Activated naive CD4-positive, alpha-beta T cell treated with anti-CD3 and anti-CD28 coated beads for 36 hours (primary cell): ENCODE measurements at places on chromosomes 1 and 21.

DNA sequence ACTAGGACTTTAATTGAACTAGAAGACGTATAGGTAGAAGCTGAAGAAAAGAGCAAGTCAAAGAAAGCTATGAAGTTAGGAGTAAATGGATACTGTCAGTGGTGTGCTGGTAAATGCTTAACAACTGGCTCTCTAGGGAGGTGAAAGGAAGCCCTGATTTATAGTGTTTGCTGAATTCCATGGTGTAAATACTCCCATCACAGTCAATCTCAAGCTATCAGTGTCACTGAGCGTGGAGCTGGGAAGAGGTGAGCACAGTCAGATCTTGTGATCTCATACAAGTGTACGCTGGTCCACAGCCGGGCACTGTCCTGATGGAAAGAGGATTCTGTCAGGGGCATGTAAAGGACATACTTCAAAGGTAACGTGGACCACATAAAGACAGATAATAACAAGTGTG is 28.3 kb downstream of the ELAPOR1 start:
- H3K36me3 ChIP-seq = no peaks in the 10 kb centered on the region
- no peaks in the 10 kb centered on the region for H3K4me1 ChIP-seq
- no peak for DNase-seq
- no peak overlapping the region for H3K4me3 ChIP-seq
- no peak overlapping the region for H3K27ac ChIP-seq
- no peaks in the 10 kb centered on the region for H3K27me3 ChIP-seq

DNA sequence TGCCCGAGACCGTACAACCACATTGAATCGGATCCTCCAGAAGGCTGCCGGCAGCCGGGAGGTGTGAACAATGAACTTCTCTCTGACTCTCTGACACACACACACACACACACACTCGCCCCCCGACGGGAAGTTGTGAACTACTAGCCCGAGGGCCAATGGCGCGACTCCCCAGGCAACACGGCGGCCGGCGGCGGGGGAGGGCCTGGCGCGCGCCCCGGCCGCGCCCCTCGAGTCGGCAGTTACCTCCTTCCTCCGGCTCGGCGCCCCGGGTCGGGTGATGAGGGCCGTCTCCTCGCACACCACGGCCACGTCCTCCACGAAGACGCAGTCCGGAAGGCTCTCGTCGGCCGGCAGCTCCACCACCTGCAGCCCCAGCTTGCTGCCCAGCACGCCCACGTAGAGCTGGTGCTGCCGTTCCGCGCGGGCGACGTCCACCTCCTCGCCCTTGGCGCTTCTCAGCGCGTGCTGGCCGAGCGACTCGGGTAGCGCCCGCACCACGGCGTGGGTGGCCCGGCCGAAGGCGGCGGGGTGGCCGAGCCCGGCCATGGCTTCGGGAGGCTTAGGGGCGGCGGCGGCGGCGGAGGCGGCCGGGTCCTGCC is 361 bp downstream of the DDAH1 start:
- H3K36me3 ChIP-seq = no peaks in the 10 kb centered on the region
- peaks cover 65% of the 10 kb centered on the region for H3K27me3 ChIP-seq
- peak overlapping the region; percentile 54 for H3K4me3 ChIP-seq
- DNase-seq = peak; percentile 54

DNA sequence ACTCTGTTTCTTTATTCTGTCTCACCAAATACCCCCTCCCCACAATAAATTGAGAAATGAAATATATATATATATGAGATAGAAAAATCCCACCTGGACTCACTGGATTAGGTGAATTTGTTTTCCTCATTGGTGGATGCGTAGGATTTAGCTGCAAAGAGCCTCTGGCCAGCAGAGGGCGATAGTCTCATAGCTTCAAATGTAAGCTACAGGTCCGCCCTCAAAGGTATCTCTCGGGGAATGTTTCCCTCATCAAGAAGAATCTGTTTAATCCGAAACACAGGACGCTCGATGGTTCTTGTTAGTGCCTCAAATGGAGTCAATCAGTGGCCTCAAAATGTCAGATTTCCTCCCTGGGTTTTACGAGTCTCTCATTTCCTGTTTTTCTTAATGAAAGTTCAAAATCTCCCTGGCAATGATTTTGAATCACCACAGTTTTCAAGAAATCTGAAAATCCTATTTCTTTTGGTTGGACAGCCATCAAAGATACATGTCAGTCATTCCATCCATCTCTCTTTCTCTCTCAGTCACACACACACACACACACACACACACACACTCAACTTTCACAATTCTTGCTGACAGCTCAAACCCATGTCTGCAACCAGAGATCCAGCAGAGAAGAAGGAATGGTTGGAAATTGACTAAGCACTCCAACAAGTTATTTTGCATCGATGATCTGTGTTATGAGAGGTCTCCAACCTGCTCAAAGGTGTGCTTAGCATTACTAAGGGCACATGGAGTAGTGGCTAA is 13.9 kb upstream of the CAMK1G start:
- peak; percentile 90 for DNase-seq
- H3K27me3 ChIP-seq = peaks cover 11% of the 10 kb centered on the region

- H3K27ac ChIP-seq = peak overlapping the region; percentile 98
- H3K4me1 ChIP-seq = peaks cover 59% of the 10 kb centered on the region
- peak; percentile 77 for DNase-seq
These were observed 45.4 kb downstream of the S100B start for GRCh38 chr21:46559291-46559983.

DNA sequence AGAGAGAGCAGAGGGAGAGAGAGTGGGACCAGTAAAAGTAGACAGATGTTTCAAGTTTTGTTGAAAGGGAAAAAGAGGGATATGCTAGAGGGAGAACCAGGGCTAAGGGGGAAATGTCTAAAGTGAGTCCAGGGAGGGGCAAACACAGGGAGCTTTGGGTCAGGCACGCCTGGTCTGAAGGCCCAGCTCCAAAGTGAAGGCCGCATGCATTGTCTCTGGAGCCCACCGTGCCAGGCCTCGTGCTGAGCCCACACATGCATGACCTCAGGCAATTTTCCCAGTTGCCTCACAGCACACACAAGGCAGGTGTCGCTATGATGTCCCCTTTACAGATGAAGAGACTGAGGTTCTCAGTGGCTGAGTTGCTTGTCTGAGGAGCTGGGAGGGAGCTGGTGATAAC is 16.0 kb downstream of the KIF17 start:
- peaks cover 3% of the 10 kb centered on the region for H3K4me1 ChIP-seq
- no peak for DNase-seq
- no peaks in the 10 kb centered on the region for H3K27me3 ChIP-seq
- no peaks in the 10 kb centered on the region for H3K36me3 ChIP-seq
- no peak overlapping the region for H3K4me3 ChIP-seq
- no peak overlapping the region for H3K27ac ChIP-seq

DNA sequence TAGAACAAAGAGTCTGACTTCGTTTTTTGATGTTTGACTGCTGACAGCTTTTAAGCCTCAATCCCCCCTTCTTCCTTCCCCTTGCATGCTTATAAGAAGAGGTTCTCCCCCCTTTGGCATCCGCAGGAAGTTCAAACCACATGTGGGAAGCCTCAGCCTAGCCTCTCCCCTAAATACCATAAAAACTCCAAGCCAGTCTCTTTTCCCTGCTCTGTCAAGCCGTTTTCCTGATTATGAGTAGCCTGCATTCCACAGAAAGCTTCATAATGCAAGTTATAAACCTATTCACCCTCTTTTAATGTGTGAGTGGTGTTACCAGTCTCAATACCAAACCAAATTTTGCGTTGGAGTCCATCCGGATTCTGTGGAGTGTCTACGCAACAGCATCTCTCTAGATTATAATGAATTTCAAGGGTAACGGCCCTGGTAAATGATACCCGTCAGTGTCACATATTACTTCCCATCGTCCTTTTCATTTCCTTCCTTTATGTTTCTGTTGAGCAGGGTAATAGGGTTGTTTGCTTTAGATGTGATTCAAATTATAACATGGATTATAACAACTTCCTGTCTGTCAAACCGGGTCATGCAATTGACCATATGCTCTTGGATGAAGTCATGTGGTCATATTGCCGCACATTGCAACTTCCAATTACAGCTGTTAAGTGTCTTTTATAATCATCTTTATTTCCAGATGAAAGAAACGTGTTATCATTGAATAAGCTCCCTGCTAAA is 717.5 kb downstream of the RWDD3 start:
- no peak overlapping the region for H3K4me3 ChIP-seq
- no peaks in the 10 kb centered on the region for H3K4me1 ChIP-seq
- H3K27me3 ChIP-seq = no peaks in the 10 kb centered on the region
- DNase-seq = no peak
- H3K27ac ChIP-seq = no peak overlapping the region

GRCh38 chr1:155272466-155273342 is 600 bp downstream of the CLK2 start:
- peak overlapping the region; percentile 93 for H3K27ac ChIP-seq
- peaks cover 35% of the 10 kb centered on the region for H3K36me3 ChIP-seq
- H3K4me1 ChIP-seq = peaks cover 42% of the 10 kb centered on the region
- H3K4me3 ChIP-seq = peak overlapping the region; percentile 94
- H3K27me3 ChIP-seq = no peaks in the 10 kb centered on the region

DNA sequence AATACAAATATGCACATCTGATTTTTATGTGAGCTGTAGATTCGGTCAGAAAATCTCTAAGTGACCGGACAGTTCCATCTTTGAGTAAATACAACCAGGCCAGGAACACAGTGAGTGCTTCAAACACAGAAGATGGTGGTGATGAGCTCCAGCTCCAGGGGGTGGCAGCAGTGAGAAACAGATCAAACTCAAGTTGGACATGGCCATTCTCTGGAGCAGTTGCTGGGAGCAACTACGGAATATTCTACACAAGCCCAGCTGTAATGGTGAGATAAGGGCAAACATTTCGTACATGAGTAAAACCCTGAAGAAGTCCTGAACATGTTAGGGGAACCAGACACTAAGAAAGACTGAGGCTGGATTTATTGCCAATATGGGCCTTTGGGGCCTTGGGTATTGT is 100.7 kb downstream of the BARHL2 start:
- DNase-seq = peak; percentile 19
- H3K27me3 ChIP-seq = peaks cover 8% of the 10 kb centered on the region
- H3K27ac ChIP-seq = no peak overlapping the region
- no peaks in the 10 kb centered on the region for H3K4me1 ChIP-seq
- H3K4me3 ChIP-seq = no peak overlapping the region

- H3K4me1 ChIP-seq = peaks cover 25% of the 10 kb centered on the region
- no peak for DNase-seq
- H3K4me3 ChIP-seq = no peak overlapping the region
These were observed 53.6 kb downstream of the ERI3 start for GRCh38 chr1:44301442-44301841.

DNA sequence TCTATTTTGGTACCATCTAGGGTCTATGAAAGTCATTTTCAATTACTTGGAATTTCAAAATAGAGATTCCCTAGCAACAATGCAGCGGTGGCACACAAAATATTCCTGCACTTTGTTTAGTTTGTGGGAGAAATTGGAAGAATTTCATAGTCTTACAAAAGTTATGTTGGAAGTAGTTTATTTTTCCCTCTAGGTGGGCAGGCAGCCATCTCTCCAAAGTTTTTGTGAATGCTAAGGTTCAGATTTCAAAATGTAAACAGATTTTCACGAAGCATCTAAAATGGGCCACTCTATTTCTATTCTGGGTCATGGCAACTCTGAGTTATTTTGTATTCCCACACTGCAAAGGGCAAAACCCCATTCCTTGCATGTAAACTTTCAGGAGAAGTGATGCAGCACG is 8.0 kb downstream of the SMCP start:
- peaks cover 7% of the 10 kb centered on the region for H3K27me3 ChIP-seq
- no peak for DNase-seq
- no peaks in the 10 kb centered on the region for H3K4me1 ChIP-seq
- H3K27ac ChIP-seq = no peak overlapping the region
- no peaks in the 10 kb centered on the region for H3K36me3 ChIP-seq
- H3K4me3 ChIP-seq = no peak overlapping the region

GRCh38 chr21:41680444-41681347 is 86.2 kb downstream of the RIPK4 start:
- no peaks in the 10 kb centered on the region for H3K4me1 ChIP-seq
- H3K4me3 ChIP-seq = no peak overlapping the region

- H3K27me3 ChIP-seq = peaks cover 33% of the 10 kb centered on the region
- H3K27ac ChIP-seq = no peak overlapping the region
- no peaks in the 10 kb centered on the region for H3K36me3 ChIP-seq
These were observed 228.9 kb downstream of the TNR start for GRCh38 chr1:175514387-175514953.

DNA sequence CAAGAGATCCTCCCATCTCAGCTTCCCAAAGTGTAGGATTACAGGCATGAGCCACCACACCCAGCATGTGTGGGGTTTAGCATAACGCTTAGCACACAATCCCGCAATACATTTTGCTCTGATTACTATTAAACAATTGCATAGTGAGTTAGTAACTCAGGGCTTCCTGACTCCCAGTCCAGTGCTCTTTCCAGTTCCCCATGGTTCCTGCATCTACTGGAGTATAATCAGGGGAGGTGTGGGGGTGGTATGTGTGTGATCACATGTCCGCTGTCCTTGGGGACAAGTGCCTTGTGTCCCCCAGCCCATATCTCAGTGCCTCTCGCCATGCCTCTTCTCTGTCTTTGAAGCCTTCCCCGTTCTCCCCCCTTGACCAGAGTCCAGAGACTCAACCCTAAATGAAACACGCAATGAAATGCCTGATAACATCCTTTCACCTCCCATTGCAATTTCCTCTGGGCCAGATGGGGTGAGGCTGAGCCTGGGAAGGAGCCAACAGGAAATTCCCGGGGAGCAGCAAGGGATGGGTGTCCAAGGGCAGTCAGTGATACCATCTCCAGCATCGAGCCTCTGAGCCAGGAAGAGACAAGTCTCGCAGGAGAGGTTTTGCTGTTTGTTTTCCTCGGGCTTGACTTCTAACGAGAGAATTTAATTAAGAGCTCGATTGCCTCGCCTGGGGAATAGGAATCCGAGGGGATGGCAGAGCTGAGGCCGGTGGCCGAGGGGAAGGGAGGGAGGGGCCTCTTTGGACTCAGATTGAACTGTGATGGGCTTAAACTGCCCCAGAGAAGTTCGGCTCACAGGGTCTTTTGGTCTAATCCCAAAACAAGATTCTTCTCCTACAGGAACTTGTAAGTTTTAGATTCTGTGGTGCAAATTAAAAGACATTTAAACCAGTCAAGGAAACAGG is 7.7 kb upstream of the HTR1D start:
- no peak overlapping the region for H3K27ac ChIP-seq
- no peak overlapping the region for H3K4me3 ChIP-seq
- no peaks in the 10 kb centered on the region for H3K4me1 ChIP-seq

GRCh38 chr21:45296638-45297037 is 8.9 kb upstream of the POFUT2 start:
- no peak overlapping the region for H3K27ac ChIP-seq
- H3K36me3 ChIP-seq = no peaks in the 10 kb centered on the region
